Upper lobe of left lung (tissue), 6 donors: ENCODE measurements at places on chromosomes 4 and X. TPM values are rescaled to one million over a fixed set of nuclear protein-coding genes. Genes with fewer than 3 reads are reported as not detected.

ASB12 gene
- not detected for total RNA-seq

AFF1 gene
- total RNA-seq = 75.5 TPM

GK2 gene
- not detected for total RNA-seq

SPARCL1 gene
- 306 TPM for total RNA-seq

CTAG1B gene
- total RNA-seq = not detected

OTC gene
- total RNA-seq = 0.76 TPM

DNA sequence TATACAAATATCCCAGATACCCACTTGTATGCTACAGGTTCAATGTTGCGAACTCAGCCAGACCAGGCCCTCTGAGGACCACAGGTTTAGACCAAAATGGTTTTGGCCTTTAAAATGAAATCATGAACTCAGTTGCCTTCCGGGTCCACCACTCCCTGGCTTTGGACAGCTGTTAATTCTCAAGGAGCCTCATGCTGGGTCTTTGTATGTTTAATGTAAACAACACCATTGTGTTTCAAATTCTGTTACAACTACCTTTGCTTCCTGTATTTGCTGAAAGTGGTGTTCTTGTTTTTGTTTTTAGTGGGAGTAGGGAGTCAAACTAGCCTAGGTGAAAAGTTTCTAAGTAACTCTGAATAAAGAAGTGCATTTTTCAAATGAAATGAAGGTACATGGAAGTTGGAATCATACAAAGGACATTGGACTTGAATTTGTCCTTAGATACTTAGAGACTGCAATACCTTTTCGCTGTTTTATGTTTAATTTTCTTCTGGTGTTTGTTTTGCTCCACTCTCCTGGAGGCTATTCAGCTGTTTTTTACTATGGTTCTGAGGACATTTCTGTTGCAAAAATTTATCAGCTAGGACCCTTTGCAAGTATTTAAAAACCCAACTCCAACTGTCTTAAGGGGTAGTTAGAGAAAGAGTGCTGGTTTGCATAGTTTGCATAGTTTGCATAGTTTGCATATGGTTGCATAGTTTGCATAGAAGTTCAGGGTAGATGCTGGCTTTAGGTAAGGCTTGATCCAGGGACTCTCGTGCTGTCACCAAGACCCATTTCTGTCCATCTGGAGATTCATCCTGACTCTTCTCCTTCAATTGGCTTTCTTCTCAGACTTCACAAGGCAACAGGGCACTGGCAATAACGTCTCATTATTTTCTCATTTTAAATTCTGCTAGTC is 70.1 kb downstream of the MID1IP1 start:
- no peak for DNase-seq
- no peak overlapping the region for H3K4me3 ChIP-seq
- no peaks in the 10 kb centered on the region for H3K27me3 ChIP-seq
- no peaks in the 10 kb centered on the region for H3K4me1 ChIP-seq
- no peak overlapping the region for H3K27ac ChIP-seq
- no peaks in the 10 kb centered on the region for H3K36me3 ChIP-seq

DNA sequence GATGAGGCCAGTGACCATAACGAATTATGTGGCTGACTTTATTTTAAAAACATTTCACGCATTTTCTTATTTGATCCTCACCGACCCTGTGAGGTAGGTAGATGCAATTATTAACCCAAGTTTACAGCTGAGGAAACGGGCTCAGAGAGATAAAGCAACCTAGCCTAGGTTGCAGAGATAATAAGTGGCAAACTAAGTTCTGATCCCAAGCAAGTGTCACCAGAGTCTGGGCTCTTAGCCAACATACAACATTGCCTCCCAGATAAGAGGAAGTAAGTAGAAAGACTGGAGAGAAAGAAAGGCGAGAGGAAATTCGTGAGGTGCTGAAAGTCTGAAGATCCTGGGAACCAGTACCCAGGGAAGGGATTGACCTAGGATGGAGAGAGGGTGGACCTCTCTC is 77.4 kb upstream of the GPR50 start:
- no peak for DNase-seq
- H3K4me3 ChIP-seq = no peak overlapping the region
- H3K27ac ChIP-seq = no peak overlapping the region
- no peaks in the 10 kb centered on the region for H3K36me3 ChIP-seq
- no peaks in the 10 kb centered on the region for H3K27me3 ChIP-seq

DNA sequence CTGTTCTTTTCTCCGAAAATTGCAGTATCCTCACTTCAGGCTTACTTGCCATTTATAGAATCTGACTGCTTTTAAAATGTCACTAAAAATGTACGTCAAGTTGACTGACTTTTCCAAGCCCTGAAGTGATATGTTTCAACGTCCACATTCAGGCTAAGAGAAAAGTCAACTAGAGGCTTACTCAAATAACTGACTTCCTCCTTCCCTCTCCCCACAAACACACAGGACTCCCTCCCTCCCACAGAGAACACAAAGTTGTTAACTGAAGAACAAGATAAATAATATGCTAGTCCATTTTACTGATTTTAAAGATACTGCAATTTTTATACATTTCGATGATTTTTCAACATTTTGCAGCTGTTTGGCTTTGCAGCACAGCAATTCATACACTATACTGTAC is 13.8 kb upstream of the CDKL2 start:
- peaks cover 39% of the 10 kb centered on the region for H3K36me3 ChIP-seq
- H3K4me3 ChIP-seq = no peak overlapping the region
- H3K27ac ChIP-seq = peak overlapping the region; percentile 21
- H3K4me1 ChIP-seq = peaks cover 10% of the 10 kb centered on the region
- DNase-seq = no peak

DNA sequence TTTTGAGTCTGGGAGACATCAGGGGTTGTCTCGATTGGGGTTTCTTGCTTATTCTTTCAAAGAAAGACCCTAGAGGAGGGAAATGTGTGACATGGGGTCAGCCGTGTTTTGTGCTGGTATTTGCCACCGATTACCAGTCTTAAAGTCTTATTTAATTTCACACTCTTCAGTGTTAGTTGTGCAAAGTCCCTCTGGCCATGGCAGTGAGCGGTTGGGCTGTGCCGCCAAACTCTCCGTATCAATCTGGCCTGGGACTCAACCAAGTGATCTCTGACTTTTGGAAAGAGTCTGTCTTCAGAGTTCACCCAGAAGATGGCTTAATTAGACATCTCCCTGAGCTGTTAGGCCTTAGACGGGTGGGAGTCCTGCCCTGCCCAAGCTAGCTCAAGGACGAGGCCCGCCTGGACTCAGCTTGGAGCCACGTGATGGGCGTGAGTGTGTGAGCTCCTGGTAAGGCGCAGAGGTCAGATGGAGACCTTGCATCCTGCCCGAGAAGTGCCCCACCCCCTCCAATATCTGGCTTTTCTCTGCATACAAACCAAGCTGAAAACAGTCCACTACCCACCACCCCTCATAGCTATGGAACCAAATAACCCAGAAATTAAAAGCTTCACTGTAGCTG is 3.8 kb upstream of the PITX2 start:
- H3K4me3 ChIP-seq = no peak overlapping the region
- no peaks in the 10 kb centered on the region for H3K36me3 ChIP-seq
- H3K27ac ChIP-seq = no peak overlapping the region
- H3K27me3 ChIP-seq = peaks cover 3% of the 10 kb centered on the region

GRCh38 chrX:24219320-24219719 is 69.8 kb downstream of the ZFX start:
- no peaks in the 10 kb centered on the region for H3K4me1 ChIP-seq
- no peaks in the 10 kb centered on the region for H3K27me3 ChIP-seq
- DNase-seq = no peak
- H3K4me3 ChIP-seq = no peak overlapping the region
- peaks cover 5% of the 10 kb centered on the region for H3K36me3 ChIP-seq

GRCh38 chr4:29405116-29405515 is 1315.1 kb upstream of the PCDH7 start:
- no peaks in the 10 kb centered on the region for H3K4me1 ChIP-seq
- no peaks in the 10 kb centered on the region for H3K36me3 ChIP-seq
- no peak overlapping the region for H3K27ac ChIP-seq
- DNase-seq = no peak
- H3K4me3 ChIP-seq = no peak overlapping the region
- H3K27me3 ChIP-seq = no peaks in the 10 kb centered on the region

DNA sequence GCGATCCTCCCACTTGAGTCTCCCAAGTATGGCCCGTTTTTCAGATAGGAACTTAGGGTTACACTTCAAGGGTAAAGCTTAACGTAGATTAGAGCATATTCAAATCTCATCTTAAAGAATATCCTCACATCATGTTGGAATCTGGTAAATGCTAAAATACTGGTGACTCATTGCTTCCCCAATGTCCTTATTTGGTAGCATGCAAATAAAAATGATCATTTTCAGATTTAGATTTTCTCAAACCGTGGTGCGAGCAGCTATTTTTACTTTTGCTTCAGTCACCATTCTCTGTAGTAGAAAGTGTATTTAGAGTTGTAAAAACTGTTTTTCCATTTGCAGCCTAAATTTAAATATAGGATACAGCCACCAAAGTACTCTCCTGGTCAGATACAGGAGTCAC is 101.5 kb upstream of the MAML3 start:
- DNase-seq = no peak
- H3K27me3 ChIP-seq = no peaks in the 10 kb centered on the region
- H3K4me1 ChIP-seq = peaks cover 14% of the 10 kb centered on the region
- no peak overlapping the region for H3K27ac ChIP-seq
- H3K36me3 ChIP-seq = no peaks in the 10 kb centered on the region
- H3K4me3 ChIP-seq = no peak overlapping the region

DNA sequence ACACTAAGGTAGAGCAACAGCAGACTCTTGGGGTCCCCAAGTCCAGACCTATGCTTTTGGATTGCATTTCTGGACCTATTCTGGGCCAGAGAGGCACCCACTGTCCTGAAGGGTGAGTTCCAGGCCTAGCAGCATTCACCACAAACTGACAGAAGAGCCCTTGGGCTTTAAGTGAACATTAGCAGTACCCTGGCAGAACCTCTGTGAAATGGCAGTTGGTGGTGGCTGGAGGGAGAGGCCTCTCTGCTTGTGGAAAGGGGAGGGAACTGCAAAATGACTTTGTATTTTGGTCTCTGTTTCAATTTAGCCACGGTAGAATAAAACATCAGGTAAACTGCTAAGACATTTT is 1211.9 kb downstream of the PCDH18 start:
- H3K4me3 ChIP-seq = no peak overlapping the region
- H3K27ac ChIP-seq = no peak overlapping the region
- no peaks in the 10 kb centered on the region for H3K27me3 ChIP-seq
- DNase-seq = no peak
- H3K36me3 ChIP-seq = no peaks in the 10 kb centered on the region
- no peaks in the 10 kb centered on the region for H3K4me1 ChIP-seq

DNA sequence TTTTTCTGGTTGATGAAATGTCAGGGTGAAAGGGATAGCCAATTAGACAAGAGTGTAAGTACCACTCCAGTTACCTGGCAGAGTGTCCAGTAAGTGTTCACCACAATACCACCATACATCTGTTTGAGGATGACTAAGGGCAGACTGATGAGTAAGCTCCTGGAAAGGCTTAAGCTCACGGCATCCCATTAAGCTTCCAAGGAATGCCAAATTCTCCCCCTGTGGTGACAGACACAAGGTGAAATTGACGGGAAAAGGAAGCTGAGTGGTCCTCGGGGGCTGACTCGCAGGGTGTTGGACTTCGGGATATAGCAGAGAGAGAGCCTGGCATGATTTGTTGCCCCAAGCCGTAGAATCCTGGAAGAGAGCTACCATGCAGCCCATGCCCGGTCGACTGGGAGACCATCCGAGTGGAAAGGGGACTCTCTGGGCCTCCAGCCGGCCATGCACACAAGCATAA is 7.6 kb upstream of the BST1 start:
- no peak overlapping the region for H3K27ac ChIP-seq
- no peaks in the 10 kb centered on the region for H3K4me1 ChIP-seq
- DNase-seq = no peak
- no peaks in the 10 kb centered on the region for H3K36me3 ChIP-seq
- H3K4me3 ChIP-seq = no peak overlapping the region

DNA sequence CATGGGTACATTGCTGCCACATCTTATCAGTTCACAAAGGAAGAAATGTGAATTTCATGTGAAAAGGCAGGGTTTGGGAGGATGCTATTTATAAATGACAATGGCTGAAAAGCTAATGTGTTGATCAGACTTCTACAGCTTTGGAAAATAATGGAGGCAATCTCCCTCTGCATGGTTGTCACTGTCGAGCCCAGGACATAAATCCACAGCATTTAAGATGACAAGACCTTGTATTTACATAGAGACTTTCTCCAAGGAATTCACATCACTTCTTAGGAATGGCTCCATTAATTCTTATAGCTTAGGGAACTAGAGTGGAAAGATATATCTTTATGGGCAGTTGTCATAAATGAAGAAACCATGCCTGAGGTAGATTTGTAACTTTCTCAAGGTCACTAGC is 66.7 kb downstream of the CBLL2 start:
- H3K27ac ChIP-seq = no peak overlapping the region
- H3K4me1 ChIP-seq = no peaks in the 10 kb centered on the region
- H3K4me3 ChIP-seq = no peak overlapping the region
- DNase-seq = no peak

DNA sequence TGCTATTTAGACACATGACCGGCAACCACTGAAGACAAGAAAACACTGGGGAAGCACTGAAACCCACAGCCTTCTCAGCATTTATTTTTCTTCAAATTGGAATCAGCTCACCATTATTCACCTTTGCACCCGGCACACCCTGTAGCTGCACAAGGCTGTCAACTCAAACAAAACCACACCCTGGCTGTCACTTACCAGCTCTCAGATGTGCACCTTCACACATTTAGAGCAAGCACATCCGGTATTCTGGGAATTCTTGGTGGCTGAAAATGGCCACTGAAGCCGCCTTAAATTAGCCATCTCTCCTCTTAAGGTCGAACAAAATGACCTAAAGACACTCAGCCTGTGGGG is 5.9 kb downstream of the ZFYVE28 start:
- H3K36me3 ChIP-seq = no peaks in the 10 kb centered on the region
- peak overlapping the region; percentile 79 for H3K27ac ChIP-seq
- H3K4me1 ChIP-seq = peaks cover 40% of the 10 kb centered on the region
- H3K4me3 ChIP-seq = peak overlapping the region; percentile 40
- DNase-seq = no peak
- no peaks in the 10 kb centered on the region for H3K27me3 ChIP-seq

- no peak for DNase-seq
- H3K36me3 ChIP-seq = no peaks in the 10 kb centered on the region
- H3K4me1 ChIP-seq = no peaks in the 10 kb centered on the region
- no peaks in the 10 kb centered on the region for H3K27me3 ChIP-seq
- H3K4me3 ChIP-seq = no peak overlapping the region
Observed at GRCh38 chr4:37400241-37400881, 155.8 kb downstream of the NWD2 start.

DNA sequence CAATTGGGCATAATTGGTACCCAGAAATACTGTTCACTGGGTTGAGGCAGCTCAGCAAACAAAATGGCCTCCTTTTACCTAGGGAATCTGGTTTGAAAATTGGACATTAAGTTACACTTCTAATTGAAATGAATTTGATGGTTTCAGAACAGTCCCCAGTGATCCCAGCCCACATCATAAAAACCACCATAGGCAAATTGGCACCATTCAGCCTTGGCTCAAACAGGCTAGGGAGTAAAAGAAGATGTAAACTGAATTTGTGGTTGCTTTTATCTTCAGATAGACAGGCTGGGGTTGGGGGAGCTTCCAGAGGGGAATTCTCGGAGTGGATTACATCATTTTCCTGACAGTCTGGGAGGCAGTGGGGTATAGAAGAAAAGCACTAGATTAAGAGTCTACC is 576.5 kb downstream of the MID1IP1 start:
- H3K27me3 ChIP-seq = no peaks in the 10 kb centered on the region
- H3K4me1 ChIP-seq = no peaks in the 10 kb centered on the region
- no peak for DNase-seq
- H3K27ac ChIP-seq = no peak overlapping the region
- no peaks in the 10 kb centered on the region for H3K36me3 ChIP-seq
- H3K4me3 ChIP-seq = no peak overlapping the region

GRCh38 chr4:153471698-153472093 is 5.5 kb downstream of the TMEM131L start:
- DNase-seq = no peak
